ENCODE measurements at places on chromosomes 11 and 22.

- DNase-seq: no peak
These were observed 32.6 kb upstream of the APLP2 start for GRCh38 chr11:130037058-130037457.

DNA sequence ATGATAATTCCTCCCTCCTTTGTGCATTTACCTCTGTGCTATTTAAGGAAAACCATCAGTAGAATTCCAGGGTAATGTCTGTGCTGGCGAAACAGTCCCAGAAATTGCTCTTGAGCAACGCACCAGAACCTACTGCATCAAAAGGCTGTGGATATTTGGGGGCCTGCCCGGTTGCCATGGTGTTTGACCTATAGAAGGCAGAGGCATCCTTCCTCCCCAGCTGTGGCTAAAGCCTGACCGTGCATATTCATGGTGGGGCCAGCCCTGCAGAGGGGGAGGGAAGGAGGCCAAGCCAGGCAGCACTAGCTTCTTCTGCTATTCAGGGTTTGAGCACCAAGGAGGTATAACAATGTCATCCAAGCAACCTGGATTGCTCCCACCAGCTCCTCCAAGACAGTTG lies 215.0 kb upstream of the E2F8 start:
- no peak for DNase-seq

- DNase-seq: no peak
These were observed 13.7 kb downstream of the BIRC2 start for GRCh38 chr11:102360681-102361080.

- no peak for DNase-seq
These were observed 18.3 kb downstream of the SMCO4 start for GRCh38 chr11:93524858-93525257.

- peak; percentile 44 for DNase-seq
These were observed 8.7 kb downstream of the PTH start for GRCh38 chr11:13486926-13487660.

DNA sequence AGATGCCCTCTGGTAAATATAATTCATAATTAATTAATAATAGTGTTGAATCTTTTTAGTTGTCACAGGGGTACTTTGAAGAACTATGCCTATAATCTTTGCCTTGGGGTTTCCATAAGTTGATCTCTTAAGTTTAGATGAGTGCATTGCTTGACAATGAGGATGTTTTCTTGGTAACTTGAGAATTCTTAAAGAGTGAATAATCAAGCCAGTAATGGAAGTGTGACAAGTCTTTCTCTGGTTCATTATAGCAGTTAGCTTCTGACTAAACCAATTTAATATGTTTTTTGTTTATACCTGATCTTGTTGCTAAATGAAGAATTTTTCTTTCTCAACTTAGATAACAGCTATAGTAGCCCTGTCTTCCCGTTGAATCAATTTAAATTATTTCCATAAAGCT lies 46.2 kb downstream of the ATXN10 start:
- no peak for DNase-seq

- peak; percentile 7 for DNase-seq
These were observed 18.5 kb upstream of the MUC2 start for GRCh38 chr11:1055990-1056771.

Measured in HAP-1 (cell line).